ENCODE measurements at places on chromosomes 7 and 10.

GRCh38 chr10:8600192-8600591 is 545.7 kb downstream of the GATA3 start:
- DNase-seq, result no peak

- DNase-seq, result no peak
Observed at GRCh38 chr10:98316170-98316569, 48.2 kb upstream of the LOXL4 start.

DNA sequence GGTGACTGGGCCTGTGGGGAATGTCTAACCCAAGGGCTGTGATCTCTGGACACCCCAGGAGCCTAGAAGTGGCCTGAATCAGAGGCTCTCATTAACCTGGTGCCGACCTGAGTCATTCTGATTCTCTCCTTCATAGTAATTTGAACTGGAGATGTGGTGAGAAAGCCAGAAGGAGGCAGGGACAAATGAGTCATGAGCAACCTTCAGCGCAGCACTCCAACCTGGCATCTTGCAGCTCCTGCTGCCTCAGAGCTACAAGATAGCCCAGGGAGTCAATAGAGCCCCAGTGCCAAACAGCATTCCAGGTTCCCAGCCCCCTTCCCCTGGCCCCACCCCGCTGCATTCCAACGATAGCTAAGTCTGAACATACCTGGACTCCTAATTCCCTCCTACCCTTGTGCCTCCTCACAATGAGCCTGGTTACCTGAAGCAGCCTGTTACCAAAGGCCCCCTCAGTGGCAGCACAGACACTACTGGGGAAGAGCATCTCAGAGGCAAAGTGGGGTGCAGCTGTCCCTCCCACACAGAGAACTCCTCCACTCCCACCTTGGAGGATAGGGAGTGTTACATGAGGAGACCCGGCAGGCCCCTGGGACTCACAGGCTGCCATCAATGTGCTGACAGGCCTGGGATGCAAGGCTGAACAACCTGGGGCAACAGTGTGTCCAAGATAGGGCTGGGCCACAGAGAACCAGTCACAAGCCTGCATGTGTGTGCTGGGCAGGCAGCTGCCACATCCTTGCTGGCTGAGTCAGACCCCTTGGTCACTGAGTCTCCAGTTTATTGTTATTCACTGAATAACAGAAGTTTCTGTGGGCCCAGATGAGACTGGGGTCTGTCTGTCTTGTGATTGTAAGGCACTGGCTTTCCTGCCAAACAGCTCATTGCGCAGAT is 76.8 kb upstream of the LEP start:
- DNase-seq, result no peak

DNA sequence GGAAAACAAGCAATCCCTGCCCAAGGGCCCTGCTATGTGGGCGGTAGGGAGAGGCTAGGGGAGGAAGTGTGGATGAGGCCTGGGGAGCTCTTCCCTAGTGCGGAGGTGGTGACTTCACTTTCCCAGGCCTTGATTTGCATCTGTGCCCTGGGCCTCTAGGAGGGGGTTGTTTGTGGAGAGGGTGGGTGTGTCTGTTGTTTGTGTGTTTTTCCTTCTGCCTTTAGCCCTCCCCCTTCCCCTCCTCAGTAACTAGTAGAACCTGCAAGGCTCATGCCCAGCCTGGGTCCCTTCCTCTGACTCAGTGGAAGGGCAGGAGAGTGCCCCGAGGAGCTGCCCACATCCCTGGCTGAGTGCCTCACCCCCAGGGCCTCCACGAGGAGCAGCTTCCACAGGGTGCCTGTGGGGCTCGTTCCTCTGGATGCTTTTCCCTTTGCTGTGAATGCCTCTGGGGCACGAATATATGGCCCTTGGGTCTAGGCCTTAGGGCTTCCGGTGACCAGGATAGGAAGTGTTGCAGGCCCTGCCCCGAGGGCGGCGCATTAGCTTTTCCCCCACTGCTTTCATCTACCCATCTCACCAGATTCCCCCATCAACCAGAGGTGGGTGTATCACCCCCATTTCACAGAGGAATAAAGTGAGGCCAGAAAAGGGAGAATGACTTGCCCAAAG is 89.4 kb upstream of the DUSP5 start:
- DNase-seq, result no peak

DNA sequence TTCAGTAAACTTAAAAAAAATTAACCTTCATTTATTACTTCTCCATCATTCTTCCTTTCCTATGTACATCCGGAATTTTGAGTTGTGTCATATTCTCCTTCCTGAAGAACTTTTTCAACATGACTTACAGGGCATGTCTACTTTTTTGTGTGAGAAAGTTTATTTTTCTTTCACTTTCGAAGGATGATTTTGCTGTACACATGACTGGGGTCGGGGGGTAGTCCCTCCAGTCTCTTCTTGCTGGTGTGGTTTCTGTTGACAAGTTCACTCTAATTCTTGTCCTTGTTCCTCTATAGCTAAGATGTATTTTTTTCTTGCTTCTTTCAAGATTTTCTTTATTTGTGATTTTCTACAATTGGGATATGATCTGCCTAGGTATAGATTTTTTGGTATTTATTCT is 55.8 kb downstream of the INPP5A start:
- no peak for DNase-seq

DNA sequence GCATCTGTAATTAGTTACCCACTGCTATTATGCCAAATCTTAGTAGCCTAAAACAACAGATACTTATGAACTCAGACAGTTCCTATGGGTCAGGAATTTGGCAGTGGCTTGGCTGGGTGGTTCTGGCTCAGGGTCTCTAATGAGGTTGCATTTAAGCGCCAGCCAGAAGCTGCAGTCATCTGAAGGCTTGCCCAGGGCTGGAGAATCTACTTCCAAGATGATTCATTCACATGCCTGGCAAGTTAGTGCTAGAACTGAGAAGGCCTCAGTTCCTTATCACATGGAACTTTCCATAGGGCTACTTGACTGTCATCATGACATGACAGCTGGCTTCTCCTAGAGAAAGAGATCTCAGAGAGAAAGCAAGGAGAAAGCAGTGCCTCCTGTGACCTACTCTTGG is 121.3 kb downstream of the AVL9 start:
- no peak for DNase-seq

GRCh38 chr10:5906651-5907050 is 16.6 kb downstream of the FBH1 start:
- no peak for DNase-seq

DNA sequence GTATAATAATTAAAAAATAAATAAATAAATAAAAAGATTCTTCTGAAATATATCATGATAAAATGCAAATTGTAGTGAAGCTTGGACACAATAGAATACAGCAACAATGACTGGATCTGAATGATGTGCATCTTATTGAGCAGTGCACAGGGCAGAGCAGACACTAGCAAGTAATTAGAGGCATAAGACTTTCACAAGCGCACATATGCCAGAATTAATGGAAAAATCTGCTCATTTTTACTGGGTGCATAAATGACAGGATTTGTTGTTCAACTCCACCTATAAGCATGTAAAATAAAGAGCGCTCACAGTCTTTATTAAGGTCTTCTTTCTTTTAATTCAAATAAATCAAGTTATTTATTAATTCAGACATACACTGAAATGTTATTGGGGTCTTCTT is 125.0 kb downstream of the DPY19L1 start:
- no peak for DNase-seq

- no peak for DNase-seq
Observed at GRCh38 chr7:90856351-90857070, 260.4 kb downstream of the CDK14 start.

- DNase-seq, result no peak
Observed at GRCh38 chr10:60352105-60352504, 37.6 kb downstream of the ANK3 start.

DNA sequence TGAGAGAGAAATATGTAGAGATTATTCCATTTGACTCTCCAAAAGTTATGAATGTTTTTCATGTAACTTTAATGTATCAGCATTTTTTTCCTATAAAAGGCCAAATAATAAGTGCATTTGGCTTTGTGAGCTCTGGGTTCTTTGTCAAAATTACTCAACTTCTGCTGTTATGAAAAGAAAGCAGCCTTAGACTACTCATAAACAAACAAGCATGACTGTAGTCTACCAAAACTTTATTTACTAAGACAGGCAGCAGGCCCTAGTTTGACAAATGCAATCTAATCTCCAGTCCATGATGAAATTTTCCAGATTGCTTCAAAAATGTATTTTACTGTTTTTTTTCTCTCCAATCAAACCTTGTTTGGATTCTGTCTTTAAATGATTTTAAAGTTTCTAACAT is 46.3 kb downstream of the MRPL32 start:
- no peak for DNase-seq

DNA sequence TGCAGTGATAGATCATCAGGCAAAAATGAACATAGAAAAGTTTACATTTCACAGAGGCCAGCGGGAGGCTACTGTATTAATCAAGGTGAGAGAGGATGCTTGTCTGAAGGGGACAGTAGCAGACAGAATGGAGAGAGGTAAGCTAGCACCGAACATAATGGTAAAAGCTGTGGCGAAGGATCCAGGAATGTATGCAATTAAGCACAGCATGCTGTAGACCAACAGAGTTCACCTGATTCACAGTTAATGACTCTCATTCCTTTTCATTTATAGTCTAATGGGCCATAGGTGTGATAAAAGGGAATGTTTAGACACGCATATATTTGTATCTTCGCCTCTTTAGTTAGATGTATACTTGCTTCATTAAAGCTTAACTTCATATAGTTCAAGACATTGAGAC is 150.9 kb upstream of the MBL2 start:
- DNase-seq, result no peak

- DNase-seq, result no peak
Observed at GRCh38 chr7:945556-946255, 8.8 kb downstream of the ADAP1 start.

GRCh38 chr10:118047157-118047719 is 497 bp upstream of the RAB11FIP2 start:
- DNase-seq, result no peak

DNA sequence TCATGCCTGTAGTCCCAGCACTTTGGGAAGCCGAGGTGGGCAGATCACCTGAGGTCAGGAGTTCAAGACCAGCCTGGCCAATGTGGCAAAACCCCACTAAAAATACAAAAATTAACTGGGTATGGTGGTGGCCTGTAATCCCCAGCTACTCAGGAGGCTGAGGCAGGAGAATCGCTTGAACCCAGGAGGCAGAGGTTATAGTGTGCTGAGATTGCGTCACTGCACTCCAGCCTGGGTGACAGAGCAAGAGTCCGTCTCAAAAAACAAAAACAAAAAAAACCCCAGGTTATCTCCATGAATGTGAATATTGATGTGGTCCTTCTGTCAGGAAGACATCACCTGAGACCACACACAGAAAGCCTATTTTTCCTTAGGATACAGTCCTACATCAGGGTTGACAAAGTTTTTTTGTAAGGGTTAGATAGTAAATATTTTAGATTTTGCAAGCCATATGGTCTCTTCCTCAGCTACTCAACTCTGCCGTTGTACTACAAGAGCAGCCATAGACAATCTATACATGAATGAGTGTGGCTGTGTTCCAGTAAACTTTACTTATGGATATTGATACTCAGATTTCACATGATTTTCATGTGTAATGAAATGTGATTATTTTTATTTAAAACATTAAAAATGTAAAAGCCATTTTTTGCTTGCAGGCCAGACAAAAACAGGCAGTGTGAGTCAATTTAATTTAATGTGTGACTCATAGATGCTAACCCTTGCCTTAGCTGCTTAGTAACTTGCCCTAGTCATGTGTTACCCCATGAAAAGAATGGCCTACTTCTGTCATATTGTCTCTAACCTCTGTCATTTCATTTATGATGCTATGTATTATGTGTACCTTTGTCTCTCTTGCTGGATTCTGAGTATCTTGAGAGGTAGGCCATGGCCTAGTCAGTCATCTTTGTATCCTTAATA is 78.1 kb downstream of the TPST1 start:
- DNase-seq, result no peak

DNA sequence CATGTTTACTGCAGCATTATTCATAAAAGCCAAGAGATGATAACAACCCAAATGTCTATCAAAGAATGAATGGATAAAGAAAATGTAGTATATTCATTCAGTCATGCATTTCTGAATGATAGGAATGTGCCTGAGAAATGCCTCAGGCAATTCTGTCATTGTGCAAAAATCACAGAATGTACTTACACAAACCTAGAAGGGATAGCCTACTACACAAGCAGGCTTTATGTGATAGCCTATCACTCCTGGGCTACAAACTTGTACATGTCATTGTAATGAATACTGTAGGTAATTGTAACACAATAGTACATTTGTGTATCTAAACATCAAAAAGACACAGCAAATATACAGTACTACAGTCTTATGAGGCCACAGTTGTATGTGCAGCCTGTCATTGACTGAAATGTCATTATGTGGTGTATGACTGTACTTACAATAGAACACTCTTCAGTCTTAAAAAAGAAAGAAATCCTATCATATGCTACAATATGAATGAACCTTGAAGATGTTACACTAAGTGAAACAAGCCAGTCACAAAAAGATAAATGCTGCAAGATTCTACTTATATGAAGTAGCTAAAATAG is 141.8 kb upstream of the GPR22 start:
- no peak for DNase-seq

GRCh38 chr7:25173184-25173583 is 48.1 kb upstream of the CYCS start:
- no peak for DNase-seq

DNA sequence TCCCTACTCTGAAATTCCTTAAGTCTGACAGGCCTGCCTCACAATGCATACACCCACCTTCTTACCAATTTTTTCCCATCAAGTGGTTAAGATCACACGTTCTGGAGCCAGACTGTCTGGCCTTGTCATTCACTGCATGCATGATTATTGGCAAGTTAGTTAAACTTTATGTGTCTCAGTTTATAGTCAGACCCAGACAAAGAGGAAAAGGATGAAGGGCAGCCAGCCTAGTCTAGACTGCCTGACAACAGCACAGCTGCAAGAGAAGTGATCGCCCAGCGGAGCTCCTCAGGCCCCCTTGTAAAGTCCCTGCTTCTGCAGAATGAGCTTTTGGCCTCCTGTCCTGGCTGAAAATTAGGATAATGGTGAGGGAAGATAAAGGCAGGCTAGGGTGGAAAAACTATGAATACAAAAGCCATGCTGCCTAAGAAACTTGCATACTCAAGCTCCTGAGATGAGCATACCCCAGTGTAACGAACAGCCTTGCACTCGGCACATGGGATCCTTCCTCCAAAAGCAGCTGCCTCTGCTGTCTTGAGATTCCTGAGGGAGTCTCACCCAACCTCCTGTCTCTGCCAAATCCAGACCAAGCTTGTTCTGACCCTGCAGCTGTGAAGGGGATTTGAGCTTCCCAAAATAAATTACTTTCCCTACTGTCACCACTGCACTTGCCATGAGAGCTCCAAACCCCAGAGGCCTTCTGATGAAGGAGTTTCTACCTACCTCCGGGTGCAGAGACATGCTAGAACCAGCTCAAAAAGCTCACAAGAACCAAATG is 26.7 kb upstream of the MRLN start:
- DNase-seq, result no peak

DNA sequence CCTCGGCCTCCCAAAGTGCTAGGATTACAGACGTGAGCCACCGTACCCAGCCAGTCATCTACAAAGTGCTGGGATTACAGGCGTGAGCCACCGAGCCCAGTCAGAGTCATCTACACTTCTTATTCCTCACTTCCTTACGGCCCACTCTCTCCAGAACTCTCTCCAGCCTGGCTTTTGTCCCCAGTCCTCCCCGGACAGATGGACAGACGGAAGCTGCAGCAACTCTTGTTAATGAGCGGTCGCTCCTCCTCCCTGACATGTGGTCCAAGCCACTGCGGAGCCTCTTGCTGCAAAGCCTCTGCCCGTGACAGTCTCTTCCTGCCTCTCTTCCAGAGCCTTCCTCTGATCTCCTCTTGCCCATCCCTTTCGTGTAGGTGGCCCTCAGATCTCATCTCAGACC is 45.9 kb downstream of the TMEM270 start:
- DNase-seq, result no peak
